Stimulated activated CD4-positive, alpha-beta T cell treated with anti-CD3 and anti-CD28 coated beads, Interleukin-4, amount 100 ng/mL, for 24 hours (primary cell): ENCODE measurements at places on chromosomes 2 and 18.

DNA sequence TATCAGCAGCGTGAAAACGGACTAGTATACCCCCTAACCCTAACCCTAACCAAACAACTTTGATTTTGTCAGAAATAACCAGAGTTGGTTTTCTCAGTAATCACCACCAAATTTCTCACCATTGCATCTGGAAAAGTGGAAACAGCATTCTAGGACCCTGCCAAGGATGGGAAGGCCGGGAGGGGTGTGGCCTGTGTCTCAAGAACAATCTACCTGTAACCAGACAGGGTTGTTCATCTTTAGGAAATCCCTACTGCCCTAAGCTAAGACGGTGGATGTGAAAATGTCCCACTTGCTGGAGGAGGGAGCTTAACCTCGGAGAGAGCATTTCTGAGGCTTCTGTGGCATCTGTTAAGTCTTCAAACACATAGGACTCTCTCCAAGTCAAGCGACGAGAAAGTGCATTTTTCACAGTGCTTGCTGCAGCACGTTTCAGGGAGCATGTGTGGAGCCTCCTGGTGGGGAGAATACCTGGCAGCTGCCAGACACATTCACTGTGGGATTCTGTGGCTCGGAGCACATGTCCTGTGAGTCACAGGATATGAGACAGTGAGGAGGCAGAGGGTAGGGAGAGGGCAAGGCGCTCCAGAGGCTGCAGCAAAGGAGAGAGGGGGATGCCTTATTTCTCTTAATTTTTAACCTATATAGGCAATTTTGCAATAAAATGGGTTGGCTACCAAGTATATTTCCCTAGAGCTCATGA is 207.5 kb downstream of the SPP2 start:
- peak; percentile 29 for DNase-seq

GRCh38 chr18:23406271-23406787 is 46.8 kb upstream of the RIOK3 start:
- DNase-seq = no peak

DNA sequence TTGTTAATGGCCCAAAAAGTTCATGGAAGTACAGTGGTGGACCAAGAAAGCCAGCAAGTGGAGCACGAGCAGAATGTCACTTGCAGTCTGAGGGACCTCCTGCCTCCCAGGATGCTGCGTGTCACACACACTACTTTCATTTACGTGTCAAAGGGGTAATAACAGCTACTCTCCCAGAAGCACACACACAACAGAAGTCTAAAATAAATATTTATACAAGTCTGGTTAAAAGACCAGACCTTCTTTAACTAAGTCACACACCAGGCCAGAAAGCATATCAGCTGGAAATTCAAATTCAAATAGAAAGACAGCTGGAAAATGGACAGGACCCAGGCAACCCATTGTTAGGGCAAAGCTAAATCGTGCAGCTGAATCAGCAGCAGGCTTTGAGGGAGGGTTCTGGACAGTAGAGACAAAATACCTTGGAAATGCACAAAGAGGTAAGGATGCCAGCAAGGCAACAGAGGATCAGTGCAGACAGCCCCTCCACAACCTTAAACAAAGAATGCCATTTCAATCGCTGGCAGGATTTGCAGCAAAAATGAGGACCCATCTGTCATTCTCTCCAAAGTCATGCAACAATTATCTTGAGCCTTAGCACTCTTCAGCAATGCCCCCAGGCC is 160.5 kb downstream of the TMEM163 start:
- DNase-seq = no peak

GRCh38 chr2:128452536-128453530 is 134.2 kb upstream of the HS6ST1 start:
- no peak for DNase-seq
